Pancreas (tissue), 10 donors: ENCODE measurements at places on chromosomes 13 and 19.

- H3K27ac ChIP-seq = no peak overlapping the region
- no peak for DNase-seq
- no peaks in the 10 kb centered on the region for H3K27me3 ChIP-seq
- H3K4me3 ChIP-seq = no peak overlapping the region
Measured at GRCh38 chr13:88979465-88980175, 1308.4 kb downstream of the SLITRK5 start.

DNA sequence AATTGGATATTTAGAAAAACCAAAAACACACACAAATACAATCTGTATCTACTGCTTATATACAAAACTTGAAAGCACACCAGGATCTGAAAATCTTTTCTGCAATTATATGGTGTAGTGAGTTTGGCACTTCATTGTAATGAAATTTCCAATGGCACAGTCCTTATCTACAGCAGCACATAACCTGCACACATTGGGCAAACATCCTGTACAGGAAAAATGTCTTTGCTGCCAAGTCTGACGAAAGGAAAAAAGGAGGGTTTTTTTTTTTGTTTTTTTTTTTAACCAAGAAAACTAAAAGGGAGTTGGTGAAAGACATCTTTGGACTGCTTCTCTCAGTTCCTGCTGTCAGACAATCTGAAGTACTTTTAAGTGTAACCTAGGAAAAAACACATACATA lies 107.8 kb downstream of the FOXO1 start:
- no peaks in the 10 kb centered on the region for H3K27me3 ChIP-seq
- peaks cover 35% of the 10 kb centered on the region for H3K4me1 ChIP-seq
- H3K27ac ChIP-seq = peak overlapping the region; percentile 56

GRCh38 chr19:35742121-35742724 lies at the start of gene IGFLR1:
Gene IGFLR1 (minus strand): TSS chr19:35742452. CDS start chr19:35741180, 1,272 bp downstream.
- peak within 1 kb of the TSS; percentile 85 for H3K27ac ChIP-seq
- DNase-seq = no peak
- H3K4me1 ChIP-seq = peaks cover 13% of the 10 kb centered on the region
- H3K27me3 ChIP-seq = no peaks in the 10 kb centered on the region
- peak within 1 kb of the TSS; percentile 60 for H3K4me3 ChIP-seq

GRCh38 chr13:113404366-113404722 lies 40.4 kb upstream of the GRTP1 start:
- H3K27ac ChIP-seq = no peak overlapping the region
- no peaks in the 10 kb centered on the region for H3K27me3 ChIP-seq
- H3K4me1 ChIP-seq = no peaks in the 10 kb centered on the region
- DNase-seq = peak; percentile 27
- H3K36me3 ChIP-seq = no peaks in the 10 kb centered on the region

GRCh38 chr19:54403054-54403453 lies 12.2 kb upstream of the TTYH1 start:
- no peaks in the 10 kb centered on the region for H3K36me3 ChIP-seq
- H3K27me3 ChIP-seq = no peaks in the 10 kb centered on the region
- H3K4me1 ChIP-seq = no peaks in the 10 kb centered on the region
- H3K27ac ChIP-seq = no peak overlapping the region
- no peak overlapping the region for H3K4me3 ChIP-seq

GRCh38 chr13:26200811-26201210 lies 21.3 kb downstream of the RNF6 start:
- H3K4me3 ChIP-seq = no peak overlapping the region
- no peaks in the 10 kb centered on the region for H3K27me3 ChIP-seq
- no peak for DNase-seq
- peaks cover 2% of the 10 kb centered on the region for H3K4me1 ChIP-seq
- H3K27ac ChIP-seq = no peak overlapping the region

DNA sequence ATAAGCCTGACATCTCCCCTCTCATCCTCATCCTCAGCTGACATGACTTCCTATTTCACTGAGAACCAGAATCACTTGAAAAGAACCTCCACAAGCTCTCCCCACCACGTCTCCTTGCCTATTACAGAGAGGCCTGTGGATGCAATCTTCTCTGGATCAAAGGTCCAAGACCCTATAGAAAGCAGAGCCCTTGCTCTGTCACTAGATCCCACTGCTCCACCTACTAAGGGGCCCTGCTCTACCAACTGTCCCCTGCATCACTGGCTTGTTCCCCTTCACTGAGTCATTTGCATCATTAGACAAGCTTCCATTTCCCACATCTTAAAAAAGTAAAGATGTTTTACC lies 40.8 kb downstream of the RCBTB2 start:
- H3K27me3 ChIP-seq = no peaks in the 10 kb centered on the region
- peaks cover 3% of the 10 kb centered on the region for H3K4me1 ChIP-seq
- H3K4me3 ChIP-seq = peak overlapping the region; percentile 13
- DNase-seq = no peak
- H3K27ac ChIP-seq = no peak overlapping the region
- no peaks in the 10 kb centered on the region for H3K36me3 ChIP-seq

DNA sequence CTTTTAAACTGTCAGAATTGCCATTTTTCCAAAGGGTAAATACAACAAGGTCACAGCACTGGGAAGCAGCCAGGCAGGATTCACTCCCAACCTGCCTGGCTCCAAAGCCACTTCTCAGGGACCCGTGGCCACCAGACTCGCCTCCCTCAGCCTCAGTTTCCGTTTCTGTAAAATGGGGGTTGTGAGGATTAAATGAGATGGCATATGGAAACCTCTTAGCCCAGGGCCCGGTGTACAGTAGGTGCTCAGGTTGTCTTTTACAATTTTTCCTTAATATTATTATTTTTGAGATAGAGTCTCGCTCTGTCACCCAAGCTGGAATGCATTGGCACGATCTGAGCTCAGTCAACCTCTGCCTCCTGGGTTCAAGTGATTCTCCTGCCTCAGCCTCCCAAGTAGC lies 10.1 kb downstream of the YJU2 start:
- H3K4me1 ChIP-seq = no peaks in the 10 kb centered on the region
- peaks cover 52% of the 10 kb centered on the region for H3K36me3 ChIP-seq
- no peaks in the 10 kb centered on the region for H3K27me3 ChIP-seq
- H3K27ac ChIP-seq = no peak overlapping the region

- H3K27ac ChIP-seq = peak overlapping the region; percentile 93
- H3K4me3 ChIP-seq = peak overlapping the region; percentile 71
- DNase-seq = peak; percentile 94
- peaks cover 36% of the 10 kb centered on the region for H3K4me1 ChIP-seq
- H3K36me3 ChIP-seq = no peaks in the 10 kb centered on the region
Measured at GRCh38 chr19:7197760-7198696, 96.2 kb downstream of the INSR start.

GRCh38 chr19:1062387-1063029 lies 4.5 kb upstream of the ARHGAP45 start:
- H3K4me1 ChIP-seq = peaks cover 9% of the 10 kb centered on the region
- no peaks in the 10 kb centered on the region for H3K36me3 ChIP-seq
- H3K27me3 ChIP-seq = no peaks in the 10 kb centered on the region

DNA sequence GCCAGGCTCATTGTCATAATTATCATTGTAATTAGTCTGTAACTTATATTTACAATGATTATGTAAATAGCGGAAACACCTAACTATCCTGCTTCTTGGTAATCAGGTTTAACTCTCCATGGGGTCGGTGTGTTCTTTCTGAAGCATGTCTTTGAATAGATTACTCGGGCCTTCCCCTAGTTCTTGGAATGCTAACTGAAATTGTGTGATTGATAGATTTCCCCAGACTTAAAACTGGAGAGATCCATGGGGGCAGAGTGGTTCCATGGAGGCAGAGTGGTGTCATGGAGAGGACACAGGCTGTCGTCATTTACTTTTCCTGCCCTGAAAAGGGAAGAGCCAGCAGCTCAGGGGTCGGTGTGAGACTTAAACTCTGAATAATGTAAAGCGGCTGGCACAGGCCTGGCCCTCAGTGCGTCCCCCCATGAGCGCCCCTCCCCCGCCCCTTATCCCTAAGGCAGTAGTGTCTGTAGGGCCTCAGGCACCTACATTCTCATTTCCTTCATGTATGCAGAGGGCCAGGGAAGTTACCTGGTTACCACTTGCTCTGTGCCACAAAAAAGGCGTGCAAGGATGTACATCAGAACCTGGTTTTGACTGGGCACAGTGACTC lies 225.1 kb downstream of the TM9SF2 start:
- DNase-seq = no peak
- peaks cover 9% of the 10 kb centered on the region for H3K4me1 ChIP-seq
- H3K27ac ChIP-seq = no peak overlapping the region

DNA sequence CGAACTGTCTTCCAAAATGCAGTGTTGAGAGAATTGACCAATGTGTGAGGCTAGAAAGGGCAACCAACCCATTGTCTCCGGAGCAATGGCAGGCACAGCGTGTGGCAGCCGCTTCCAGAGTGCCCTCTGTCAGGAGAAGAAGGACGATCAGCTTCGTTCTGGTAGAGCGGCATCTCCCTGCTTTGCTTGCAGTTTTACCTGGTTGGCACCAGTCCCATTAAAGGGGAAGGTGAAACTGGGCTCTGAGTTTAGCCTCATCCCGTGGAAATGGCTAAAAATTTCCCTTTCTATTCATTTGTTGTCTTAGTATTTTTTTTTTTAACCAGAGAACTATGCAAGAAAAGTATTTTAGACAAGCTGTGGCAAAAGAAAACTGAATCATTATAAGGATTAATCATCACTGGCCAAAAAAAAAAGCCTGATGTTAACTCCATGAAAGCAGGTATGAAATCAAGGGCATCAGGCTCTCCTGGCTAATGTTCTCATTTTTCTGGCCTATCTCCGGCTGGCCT lies 81.5 kb upstream of the SLC7A1 start:
- H3K27ac ChIP-seq = no peak overlapping the region
- no peaks in the 10 kb centered on the region for H3K4me1 ChIP-seq
- H3K27me3 ChIP-seq = no peaks in the 10 kb centered on the region
- H3K36me3 ChIP-seq = no peaks in the 10 kb centered on the region
- H3K4me3 ChIP-seq = no peak overlapping the region

DNA sequence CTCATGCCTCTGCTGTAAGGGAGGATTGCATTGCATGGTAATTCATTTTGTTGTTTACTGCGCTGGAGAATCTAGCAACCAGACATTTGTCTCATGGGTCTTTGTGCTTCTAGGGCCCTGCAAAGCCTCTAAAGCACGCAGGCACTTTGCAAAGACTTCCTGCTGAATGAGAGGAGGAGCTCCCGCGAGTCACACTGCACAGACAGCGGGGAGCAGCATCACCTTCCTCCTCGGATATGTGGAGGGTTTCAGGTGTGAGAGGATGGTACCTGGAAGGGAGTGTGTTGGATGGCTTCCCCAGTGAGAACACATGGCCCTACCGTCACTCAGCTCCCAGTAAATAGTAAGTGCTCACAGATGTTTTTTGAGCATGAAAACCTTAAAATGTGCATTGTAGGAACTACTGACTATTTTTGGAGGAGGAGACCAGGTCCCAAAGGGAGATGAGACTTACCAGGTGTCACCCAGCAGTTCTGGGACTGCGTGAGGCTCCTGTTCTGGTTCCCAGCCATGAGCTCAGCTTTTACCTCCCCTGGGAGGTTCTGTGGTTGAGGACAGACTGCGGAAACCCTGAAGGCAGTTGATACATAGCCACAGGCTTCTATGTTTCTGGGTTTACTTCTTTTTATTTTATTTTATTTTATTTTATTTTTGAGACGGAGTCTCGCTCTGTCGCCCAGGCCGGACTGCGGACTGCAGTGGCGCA lies 278.0 kb downstream of the FGF9 start:
- no peaks in the 10 kb centered on the region for H3K27me3 ChIP-seq
- H3K27ac ChIP-seq = no peak overlapping the region
- H3K36me3 ChIP-seq = no peaks in the 10 kb centered on the region
- no peak for DNase-seq

GRCh38 chr13:76917095-76917494 lies 30.9 kb upstream of the KCTD12 start:
- no peaks in the 10 kb centered on the region for H3K4me1 ChIP-seq
- no peak overlapping the region for H3K27ac ChIP-seq
- DNase-seq = no peak
- no peaks in the 10 kb centered on the region for H3K27me3 ChIP-seq
